ENCODE measurements at places on chromosomes 4 and X.
A peak's percentile ranks its signal among the peaks of the same experiment; 100 is the strongest.

GRCh38 chrX:147875866-147876596 is 35.7 kb upstream of the FMR1 start:
- DNase-seq: no peak

GRCh38 chrX:152641996-152642395 is 4.3 kb downstream of the GABRQ start:
- peak; percentile 24 for DNase-seq

DNA sequence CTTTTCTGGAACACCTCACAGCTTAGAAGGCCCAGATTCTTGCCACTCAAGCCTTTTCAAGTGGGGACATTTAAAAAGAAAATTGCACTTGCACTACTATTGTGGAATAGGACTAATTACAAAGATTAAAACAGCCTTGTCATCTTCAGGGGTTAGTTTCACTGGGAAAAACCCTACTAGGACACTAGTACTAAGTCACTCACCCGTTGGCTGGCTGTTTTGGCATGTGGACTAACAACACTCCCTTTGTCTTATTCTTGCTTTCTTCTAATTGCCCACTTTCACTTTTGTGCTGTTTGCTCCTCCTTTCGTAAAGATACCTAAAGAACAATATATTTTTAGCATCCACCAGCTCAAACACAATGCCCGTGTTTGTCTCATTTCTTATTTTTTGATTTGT is 200.9 kb upstream of the MID1 start:
- DNase-seq: no peak

DNA sequence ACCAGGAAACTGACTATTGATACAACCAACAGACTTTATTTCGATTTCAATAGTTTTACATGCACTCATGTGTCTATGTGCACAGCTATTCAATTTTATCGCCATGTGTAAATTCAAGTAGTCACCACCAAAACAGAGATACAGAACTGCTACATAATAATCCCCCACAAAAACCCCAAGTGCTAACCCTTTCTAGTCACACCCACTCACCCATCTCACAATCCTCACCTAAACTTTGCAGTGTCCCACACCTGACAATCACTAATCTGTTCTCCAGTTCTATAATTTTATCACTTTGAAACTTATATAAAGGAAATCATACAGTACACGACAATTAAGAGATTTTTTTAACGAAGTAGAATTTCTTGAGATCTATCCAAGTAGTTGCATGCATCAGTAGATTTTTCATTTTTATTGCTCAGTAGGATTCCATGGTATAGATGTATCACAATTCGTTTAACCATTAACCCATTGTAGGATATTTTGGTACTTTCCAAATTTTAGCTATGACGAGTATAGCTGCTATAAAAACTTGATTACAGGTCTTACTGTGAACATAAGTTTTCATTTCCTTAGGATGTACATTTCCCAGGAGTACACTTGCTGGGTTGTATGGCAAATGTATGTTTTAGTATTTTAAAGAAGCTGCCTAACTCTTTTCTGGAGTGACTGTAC is 85.9 kb downstream of the CASK start:
- DNase-seq: no peak

- peak; percentile 78 for DNase-seq
These were observed 129.4 kb upstream of the ARSJ start for GRCh38 chr4:114108869-114109268.

DNA sequence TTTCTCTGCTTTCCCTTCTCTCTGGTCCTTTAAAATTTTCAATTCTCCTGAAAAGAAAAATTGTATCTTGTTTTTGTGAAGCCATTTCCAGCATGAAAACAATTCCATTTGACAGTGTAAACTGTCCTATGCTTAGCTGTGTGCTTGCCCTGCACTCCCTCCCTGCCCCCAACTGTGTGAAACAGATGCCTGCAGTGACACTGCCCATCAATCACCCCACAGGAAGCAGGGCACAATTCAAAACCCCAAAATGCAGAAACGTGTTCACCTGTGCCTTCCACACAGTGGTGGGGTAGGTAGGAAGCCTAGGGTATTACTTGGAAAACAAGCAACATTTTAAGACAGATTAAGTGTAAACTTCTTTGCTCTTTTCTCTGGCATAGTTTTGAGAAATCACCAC is 6.2 kb upstream of the FHDC1 start:
- no peak for DNase-seq

DNA sequence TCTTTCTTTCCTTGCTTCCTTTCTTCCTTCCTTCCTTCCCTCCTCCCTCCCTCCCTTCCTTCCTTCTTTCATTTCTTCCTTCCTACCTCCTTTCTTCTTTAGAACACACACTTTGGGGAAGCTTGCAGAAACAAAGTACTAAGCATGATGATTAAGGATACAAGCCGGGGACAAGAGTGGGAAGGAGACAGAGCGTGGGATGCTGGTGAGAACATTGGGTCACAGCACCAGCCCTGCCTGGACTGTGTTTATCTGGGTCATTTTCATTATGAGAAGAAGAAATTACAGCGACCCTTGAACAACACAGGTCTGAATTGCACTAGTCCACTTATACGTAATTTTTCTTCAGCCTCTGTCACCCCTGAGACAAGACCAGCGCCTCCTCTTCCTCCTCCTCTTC is 169.3 kb upstream of the TBL1X start:
- no peak for DNase-seq

DNA sequence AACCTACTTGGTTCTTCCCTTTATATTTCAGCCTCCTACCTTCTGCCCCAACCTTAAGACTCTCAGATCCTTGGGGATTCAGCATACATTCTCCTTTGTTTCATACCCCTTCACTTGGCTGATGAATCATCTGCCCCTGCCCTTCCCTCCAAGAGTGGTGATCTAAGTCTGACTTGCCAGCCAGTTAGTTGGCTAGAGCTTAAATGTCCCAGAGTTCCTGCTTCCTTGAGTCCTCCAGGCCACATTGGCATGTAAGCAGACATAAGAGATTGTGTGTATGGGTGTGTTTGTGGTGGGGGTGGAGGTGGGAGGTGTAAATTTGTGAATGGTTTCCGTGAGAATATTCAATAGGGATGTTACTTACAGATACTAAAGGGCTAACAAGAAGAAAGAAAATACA is 3.7 kb upstream of the TEX13D start:
- DNase-seq: peak; percentile 78

GRCh38 chr4:73452953-73453700 is 17.1 kb downstream of the AFP start:
- DNase-seq: no peak

GRCh38 chr4:28845158-28845557 is 1875.0 kb upstream of the PCDH7 start:
- no peak for DNase-seq

- DNase-seq: no peak
These were observed 127.9 kb upstream of the DMD start for GRCh38 chrX:33339219-33339618.

DNA sequence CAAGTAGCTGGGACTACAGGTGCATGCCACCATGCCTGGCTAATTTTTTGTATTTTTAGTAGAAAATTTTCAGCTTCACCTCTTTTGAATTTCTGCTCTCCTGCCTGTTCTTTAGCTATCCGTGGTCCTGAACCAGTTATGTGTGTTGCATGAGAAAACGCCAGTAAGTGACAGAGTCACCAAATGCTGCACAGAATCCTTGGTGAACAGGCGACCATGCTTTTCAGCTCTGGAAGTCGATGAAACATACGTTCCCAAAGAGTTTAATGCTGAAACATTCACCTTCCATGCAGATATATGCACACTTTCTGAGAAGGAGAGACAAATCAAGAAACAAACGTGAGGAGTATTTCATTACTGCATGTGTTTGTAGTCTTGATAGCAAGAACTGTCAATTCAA is 13.9 kb downstream of the ALB start:
- no peak for DNase-seq

- no peak for DNase-seq
These were observed 187.4 kb downstream of the SOX3 start for GRCh38 chrX:140317462-140317861.

- peak; percentile 48 for DNase-seq
These were observed 57.6 kb downstream of the PLAC1 start for GRCh38 chrX:134600714-134601113.

- DNase-seq: no peak
These were observed 1.3 kb upstream of the CXorf65 start for GRCh38 chrX:71107762-71108360.

- no peak for DNase-seq
These were observed 1673.8 kb upstream of the AGA start for GRCh38 chr4:179116011-179116410.

- DNase-seq: no peak
These were observed 199.5 kb downstream of the MID1IP1 start for GRCh38 chrX:39000802-39001201.

- DNase-seq: no peak
These were observed 139.2 kb downstream of the TMEM164 start for GRCh38 chrX:110142096-110142495.

DNA sequence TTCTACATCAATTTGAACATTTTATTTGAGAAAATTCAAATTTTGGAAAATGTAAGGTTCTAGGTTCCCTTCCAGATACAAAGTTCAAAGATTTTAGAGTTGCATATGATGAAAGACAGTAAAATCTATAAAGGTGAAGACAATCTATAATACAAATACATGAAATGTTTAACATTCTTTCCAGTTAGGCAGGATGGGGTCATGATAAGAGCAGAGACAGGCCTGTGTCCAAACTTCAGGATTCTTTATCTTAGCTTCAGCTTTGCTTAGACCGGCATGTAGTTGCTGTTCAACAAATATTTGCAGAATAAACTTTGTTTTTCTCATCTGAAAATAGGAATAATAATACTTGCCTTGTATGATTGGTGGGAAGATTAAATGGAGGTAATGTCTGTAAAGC is 4.5 kb upstream of the RPS6KA3 start:
- DNase-seq: no peak

GRCh38 chrX:100407147-100407783 is 2.8 kb downstream of the PCDH19 start:
- DNase-seq: no peak

DNA sequence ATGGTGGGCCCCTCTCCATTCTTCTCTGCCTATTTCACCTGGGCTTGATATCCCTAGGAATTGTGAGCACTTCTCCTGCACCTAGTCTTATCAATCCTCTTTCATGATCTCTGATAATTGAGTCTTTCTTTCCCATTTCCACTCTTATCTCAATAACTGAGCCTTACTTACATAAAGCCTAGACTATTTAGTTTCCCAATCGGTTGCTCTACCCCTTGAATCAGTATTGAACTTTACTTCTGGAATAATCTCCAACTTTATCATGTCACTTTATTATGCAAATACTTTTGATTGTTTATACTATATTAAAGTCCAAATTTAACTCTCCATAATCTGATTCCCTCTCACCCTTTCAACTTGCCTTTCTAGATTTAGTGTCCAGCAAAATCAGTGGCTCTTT is 222.7 kb downstream of the SPRY1 start:
- DNase-seq: no peak

DNA sequence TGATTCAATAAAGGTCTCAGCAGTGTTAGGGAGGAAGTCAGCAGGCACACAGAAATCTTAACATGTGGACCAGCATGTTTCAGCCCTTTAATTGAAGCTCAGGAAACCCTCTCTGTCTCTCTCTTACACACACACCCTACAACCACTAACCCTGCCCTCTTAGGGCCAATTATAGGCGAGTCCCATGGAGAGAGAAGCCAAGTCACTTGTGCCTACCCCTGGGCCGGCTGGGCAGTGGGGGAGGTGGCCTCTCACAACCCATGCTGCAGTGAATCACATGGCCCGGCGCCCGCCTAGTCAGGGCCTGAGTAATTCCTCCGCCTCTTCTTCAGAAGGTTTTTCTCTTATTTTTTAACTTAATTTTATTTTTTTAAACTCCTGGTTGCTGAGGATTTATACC is 3.7 kb downstream of the FGD1 start:
- peak; percentile 64 for DNase-seq

DNA sequence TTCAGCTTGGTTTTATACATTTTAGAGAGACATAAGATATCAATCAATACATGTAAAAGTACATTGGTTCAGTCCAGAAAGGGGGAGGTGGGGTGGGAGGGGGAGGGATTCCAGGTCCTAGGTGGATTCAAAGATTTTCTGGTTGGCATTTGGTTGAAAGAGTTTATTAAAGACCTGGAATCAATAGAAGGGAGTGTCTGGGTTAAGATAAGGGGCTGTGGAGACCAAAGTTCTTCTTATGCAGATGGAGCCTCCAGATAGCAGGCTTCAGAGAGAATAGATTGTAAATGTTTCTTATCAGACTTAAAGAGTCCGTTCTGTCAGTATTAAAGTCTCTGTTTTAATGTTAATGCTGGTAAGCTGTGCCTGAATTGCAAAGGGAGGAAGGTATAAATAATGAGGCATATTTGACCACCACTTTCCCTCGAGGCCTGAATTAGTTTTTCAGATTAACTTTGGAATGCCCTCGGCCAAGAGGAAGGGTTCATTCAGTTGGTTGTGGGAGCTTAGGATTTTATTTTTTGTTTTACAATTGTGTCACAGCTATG is 169.9 kb downstream of the AASDH start:
- no peak for DNase-seq

DNA sequence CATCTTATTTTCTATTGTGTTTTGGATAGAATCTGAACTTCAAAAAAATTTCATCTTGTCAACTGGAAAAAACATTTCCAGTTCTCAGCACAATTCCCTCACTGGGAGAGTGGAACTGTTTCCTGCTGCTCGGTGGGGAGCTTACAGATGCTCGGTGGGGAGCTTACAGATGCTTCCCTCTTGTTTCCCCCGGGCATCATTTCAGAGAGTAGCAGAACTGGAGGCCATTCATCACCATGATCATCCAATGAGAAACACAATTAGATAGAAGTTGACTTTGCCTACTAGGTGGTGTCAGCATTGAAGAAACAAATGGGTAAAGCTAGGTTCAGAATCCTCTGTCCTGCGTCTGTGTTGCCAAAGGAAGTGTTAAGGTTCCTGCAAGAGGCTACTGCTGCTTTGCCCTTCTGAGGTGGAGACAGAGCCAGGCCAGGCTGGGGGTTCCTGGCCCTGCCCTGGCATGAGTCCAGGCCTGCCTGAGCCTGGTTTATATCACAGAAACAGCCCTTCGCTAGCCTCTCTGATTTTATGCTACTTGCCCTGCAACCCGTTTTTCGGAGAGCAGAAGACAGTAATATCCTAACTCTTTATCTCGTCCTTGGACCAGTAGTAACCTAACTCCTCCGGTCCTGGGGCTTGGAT is 70.6 kb downstream of the TAPT1 start:
- no peak for DNase-seq

DNA sequence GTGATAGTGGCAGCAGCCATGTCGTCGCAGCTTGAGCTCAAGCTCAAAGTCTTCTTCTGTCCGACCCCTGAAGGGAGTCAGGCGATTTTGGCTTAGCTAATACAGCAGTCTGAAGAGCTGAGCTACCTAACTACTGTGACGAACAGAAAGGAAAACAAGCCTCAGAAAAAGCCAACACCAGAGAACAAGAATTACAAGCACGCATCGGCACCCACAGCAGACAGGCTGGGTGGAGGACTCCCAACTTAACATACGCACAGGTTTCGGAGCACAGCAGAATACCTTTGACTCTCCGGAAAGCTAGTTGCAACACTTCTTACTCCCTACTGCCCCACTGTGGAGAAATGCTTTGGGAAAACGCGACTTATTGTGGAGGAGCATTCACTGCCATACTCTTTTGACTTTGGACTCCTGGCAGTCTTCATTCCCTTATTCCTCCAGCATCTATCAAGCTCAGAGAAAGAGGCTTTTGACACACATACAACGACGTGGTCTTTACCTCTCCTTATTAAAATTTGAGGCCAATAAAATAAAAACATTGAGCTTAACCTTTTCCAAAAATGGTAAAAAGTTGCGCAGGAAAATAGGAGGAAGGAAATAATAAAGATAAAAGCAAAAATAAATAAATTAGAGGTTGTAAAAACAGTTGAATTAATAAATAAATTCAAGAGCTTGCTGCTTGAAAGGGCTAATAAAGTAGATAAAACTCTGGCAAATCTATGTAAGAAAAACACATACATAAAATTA is 41.3 kb upstream of the GPC3 start:
- peak; percentile 1 for DNase-seq

GRCh38 chr4:4339504-4340085 is 47.3 kb upstream of the NSG1 start:
- DNase-seq: no peak
